ENCODE measurements at places on chromosomes 4 and X.

GRCh38 chr4:165378745-165379677 is at the start of gene CPE:
CPE (plus strand) TSS chr4:165379008; CDS start chr4:165379222, 214 bp downstream.
- peak; percentile 69 for DNase-seq

DNA sequence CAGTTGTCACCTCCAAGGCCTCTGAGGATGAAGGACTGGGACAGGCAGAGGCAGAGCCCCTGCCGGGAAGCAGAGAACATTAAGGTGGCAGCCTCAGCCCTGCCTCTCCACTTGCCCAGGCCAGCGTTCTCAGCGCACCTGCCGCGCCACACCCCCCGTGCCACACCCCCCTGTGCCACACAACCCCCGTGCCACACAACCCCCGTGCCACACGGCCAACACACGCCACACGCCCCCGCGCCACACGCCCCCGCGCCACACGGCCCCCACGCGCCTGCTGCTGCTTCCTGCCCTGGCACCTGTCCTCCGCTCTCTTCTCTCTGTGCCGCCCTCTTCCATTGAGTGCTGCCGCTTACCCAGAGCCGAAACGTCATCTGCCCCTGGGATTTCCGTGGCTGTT is 58.0 kb upstream of the ZFP42 start:
- no peak for DNase-seq

- no peak for DNase-seq
Measured at GRCh38 chrX:115595049-115595448, 34.1 kb downstream of the PLS3 start.

GRCh38 chr4:12679217-12679616 is 804.9 kb downstream of the RAB28 start:
- DNase-seq: peak; percentile 5

DNA sequence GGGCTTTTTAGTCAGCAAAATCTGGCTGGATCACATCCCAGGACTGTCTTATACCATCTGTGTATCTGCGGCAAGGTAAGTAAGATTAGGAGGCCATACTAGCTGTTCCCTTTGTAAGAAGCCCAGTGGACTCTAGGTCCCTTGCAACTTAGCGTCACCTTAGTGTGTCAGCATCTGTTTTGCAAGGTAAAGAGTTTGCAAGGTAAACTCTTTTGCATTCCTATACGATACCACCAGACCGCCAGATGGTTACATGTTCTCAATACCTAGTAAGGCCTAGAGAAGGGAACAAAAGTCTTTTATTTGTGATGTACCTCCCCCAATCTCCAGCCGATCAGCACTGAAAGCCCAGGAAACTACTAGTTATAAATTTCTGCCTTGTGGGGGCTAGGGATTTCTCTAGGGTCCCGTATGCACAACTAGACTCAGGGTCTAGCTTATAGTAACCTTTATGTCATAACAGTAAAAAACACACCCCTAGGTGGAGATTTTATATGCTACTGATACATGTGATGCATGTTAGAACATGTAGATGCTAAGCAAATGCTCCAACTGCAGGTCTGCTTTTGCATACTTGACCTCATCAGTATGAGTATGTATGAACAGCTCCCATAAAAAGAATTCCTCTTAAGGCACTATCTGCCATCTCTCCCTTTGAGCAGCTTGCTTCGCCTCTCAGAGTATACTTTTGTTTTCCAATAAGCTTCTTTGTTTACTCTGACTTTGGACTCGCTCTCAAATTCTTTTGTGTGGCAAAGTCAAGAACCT is 78.4 kb downstream of the KCNIP4 start:
- DNase-seq: no peak

Data from GM20000 (cell line).